Endodermal cell (in vitro differentiated cells): ENCODE measurements at places on chromosomes 12 and 14. TPM values are rescaled to one million over a fixed set of nuclear protein-coding genes. Genes with fewer than 3 reads are reported as not detected.

DNA sequence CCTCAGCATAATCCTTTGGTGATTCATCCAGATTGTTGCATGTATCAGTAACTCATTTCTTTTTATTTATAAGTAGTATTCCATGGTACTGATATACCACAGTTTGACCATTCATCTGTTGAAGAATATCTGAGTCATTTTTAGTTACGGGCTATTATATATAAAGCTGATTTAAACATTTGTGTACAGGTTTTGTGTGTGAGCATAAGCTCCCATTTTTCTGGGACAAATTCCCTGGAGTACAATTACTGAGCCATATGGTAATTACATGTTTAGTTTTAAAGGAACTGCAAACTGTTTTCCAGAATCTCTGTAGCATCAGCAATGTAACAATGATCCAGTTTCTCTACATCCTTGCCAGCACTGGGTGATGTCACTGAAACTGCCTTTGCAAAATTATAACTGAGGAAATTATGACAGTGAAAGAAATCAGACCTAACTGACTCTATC lies 236.2 kb upstream of the KRR1 start:
- no peak for DNase-seq

- no peak for DNase-seq
Measured at GRCh38 chr14:103773521-103773920, 57.9 kb downstream of the ZFYVE21 start.

GRCh38 chr14:69997849-69998248 lies 118.6 kb downstream of the SMOC1 start:
- no peak for DNase-seq

GRCh38 chr12:76249501-76249900 lies 98.7 kb downstream of the BBS10 start:
- DNase-seq = peak; percentile 17

DNA sequence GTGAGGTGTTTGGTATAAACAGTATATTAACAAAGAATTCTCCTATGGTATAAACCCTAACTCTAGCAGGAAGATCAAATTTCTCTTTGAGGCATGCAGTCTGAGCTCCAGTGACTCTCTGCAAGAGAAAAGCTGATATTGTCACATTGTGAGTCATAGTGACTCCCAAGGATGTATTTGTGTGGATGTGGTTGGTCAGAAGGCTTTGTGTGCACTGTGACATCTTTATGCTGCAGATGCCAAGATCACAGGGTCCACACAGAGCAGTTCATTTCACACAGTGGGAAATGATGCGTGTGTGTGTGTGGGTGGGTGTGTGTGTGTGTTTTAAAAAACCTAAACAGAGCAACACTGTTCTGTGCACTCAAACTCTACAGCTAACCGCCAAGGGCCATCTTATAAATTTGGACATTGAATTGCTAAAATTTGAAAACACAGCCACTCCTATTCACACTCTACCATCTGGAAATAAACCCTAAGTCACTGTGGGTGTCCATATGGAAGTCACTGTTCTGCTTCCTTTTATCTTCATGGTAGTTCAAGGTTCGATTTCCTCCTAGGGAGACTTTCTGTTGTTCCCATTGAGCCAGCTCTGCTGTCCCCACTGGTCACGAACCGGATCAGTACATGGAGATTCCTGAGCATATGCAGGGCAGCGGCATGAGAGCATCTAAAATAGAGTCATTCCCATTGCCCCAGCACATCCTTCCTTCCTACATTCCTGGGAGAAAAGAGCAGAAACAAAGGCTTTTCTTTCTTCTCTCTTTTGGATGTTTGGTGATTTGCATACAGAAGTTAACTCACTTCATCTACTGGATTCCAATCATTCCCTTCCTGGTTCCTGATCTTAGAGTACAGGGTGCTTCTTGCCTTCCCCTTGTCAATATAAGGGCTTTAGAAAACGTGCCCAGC lies 727.6 kb downstream of the DIO2 start:
- peak; percentile 60 for DNase-seq

DNA sequence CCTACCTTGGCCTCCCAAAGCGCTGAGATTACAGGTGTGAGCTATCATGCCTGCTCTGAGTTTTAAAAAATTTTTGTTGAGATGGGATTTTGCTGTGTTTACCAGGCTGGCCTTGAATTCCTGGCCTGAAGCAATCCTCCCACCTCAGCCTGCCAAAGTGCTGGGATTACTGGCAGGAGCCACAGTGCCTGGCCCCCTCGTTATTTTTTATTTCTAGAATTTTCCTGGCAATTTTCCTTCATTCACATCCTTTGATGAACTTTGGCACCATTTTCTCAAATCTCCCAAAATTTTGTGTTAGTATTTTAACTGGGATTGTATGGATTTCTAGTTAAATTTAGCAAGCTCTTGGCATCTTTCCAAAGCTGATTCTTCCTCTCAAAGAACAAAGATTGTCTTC lies 24.6 kb upstream of the SCARB1 start:
- no peak for DNase-seq

GRCh38 chr12:52454411-52455201 lies 2.7 kb upstream of the KRT6B start:
- no peak for DNase-seq

- DNase-seq = peak; percentile 88
Measured at GRCh38 chr14:61355892-61356325, 34.5 kb downstream of the PRKCH start.

DNA sequence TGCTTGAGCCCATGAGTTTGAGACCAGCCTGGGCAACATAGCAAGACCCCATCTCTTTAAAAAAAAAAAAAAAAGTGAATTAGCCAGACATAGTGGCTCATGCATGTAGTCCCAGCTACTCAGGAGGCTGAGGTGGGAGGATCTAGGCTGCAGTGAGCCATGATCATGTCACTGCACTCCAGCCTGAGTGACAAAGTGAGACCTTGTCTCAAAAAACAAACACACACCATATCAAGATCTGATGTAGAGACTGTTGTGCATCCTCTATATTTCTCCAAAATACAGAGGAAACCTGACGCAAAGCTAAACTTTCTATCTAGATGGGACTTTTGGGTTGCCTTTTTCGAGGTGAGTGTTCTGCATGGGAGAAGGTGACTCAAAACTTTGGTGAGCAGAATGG lies 77.4 kb upstream of the SLC8A3 start:
- DNase-seq = no peak

Gene TMPRSS12
- not detected in 2 replicates for total RNA-seq

Gene KIAA0586
- 12.1 to 26.4 TPM (median 23.6 TPM) in 3 replicates for total RNA-seq

Gene OR4E2
- not detected in 2 replicates for total RNA-seq

Gene FAM234B
- total RNA-seq = 27.7 and 32.0 TPM in 2 replicates

Gene PLEKHD1
- total RNA-seq = 0.11 and 0.16 TPM in 2 replicates

Gene RASAL1
- 0.77 and 1.6 TPM in 2 replicates for total RNA-seq
